ENCODE measurements at places on chromosomes 12 and 14.

DNA sequence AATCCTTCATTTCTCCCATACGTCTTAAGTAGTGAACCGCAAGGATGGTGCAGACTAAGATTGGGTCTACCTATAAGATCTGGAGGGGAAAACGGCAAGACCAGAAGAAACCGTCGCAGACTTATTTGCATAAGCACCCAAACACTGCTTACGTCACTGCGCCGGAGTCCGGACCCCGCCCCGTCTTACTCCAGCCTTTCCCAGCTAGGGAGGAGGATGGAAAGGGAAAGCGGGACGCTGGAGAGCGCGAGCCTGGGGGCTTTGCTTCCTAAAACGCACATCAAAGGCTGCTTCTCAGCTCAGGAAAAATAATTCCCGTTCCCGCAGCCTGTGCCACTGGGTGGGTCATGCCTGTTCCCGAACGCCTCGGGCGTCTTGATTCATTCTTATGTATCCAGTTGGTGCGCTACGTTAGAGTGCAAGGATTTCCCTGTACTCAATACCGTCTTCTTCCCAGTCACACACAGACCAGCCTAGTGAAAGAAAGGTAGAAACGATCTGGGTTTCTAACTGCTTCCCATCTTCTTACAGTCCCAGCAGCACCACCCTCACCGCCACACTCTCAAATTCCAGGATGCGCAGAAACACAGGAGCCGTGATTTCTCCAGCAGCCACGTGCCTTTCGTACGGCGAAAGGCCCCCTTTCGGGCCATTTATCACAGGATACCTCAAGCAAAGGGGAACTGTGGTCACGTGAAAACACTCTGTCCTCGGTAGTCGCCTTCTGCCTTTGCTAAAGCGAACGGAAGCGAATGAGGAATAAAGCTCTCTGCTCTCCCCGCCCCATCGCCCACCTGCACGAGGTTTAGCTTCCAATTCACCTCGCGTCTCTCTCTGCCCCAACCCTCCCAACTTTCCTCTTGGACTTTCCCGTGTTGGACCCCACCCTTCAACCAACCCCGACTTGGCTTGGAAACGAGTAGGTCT is 1.1 kb downstream of the SLC6A15 start:
- DNase-seq, result no peak

- DNase-seq, result peak; percentile 72
These were observed 70.7 kb downstream of the RASSF8 start for GRCh38 chr12:26028953-26029735.

- DNase-seq, result no peak
These were observed 23.6 kb downstream of the NR1H4 start for GRCh38 chr12:100497105-100497795.

DNA sequence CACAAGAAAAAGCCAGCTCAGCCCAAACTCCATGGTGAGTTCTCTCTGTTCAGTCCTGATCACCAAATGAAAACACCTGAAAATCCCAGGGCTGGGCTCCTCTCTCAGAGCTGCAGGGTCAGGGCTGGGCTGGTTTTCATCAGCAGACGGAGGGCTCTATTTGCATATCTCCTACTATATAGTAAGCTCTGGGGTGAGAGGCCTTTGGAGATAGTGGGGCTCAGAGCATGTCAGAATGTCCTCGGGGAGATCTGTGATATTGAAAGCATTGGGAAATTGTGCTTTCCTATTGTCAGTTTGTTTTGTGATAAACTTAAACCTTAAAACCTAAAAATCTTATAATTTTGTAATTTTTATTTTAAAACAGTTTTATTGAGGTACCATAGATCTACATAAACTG is 742.6 kb downstream of the TMEM121 start:
- no peak for DNase-seq

DNA sequence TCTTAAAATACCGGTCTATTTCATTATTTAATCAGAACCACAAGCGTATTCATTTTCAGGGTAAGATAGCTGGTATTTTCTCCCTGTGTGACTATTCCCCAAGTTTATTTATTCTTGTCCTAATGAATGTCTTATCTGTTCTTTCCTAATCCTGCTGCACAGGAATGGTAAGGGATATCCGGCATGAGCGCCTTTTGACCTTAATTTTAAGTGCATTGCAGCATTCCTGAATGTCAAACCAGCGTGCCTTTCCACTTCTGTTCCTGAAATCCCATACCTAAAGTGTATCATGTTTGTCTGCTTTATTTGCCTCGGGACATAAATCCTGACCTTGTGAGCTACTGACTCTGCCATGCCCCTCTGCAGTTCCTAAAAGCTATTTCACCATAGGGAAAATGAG is 1713.2 kb upstream of the FLRT2 start:
- DNase-seq, result no peak

- DNase-seq, result no peak
These were observed 23.0 kb downstream of the SFSWAP start for GRCh38 chr12:131733874-131734273.

DNA sequence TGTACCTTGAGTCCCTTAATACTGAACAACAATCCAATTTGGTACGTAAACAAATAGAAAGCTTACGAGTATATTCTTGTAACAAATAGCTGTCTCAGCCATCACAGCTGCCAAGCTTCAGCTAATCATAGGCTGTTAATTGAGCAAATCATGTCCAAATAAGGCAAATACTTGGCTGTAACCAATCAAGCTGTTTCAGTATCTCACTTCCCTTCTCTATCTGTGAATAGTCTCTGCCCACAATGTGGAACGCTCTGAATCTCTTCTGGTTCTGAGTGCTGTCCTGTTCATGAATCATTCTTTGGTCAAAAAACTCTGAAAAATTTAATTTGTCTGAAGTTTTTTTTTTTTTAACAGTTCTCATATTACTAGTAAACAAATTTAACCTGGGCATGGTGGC is 5.8 kb upstream of the NEMF start:
- DNase-seq, result peak; percentile 58

- no peak for DNase-seq
These were observed 3.6 kb downstream of the FNTB start for GRCh38 chr14:64990296-64990695.

- DNase-seq, result no peak
These were observed 25.6 kb upstream of the CABP1 start for GRCh38 chr12:120614848-120615247.

DNA sequence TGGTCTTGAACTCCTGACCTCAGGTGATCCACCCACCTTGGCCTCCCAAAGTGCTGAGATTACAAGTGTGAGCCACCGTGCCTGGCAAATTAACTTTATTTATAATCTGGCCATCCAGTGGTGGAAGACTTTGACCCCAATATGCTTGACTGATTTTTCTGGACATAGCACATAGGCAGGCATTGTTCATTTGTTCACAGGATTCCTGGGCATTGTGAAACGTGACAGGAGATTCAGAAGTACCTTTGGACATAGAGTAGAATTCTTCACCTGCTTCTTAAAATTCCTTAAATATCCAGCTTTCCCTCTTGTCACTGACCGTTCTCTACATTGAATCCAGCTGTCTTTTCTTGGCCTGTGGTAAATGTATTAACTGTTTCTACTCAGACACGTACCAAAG is 103.1 kb downstream of the SCN8A start:
- no peak for DNase-seq

- DNase-seq, result no peak
These were observed 22.8 kb downstream of the TMEM63C start for GRCh38 chr14:77204459-77204771.

- no peak for DNase-seq
These were observed 21.3 kb upstream of the RBM19 start for GRCh38 chr12:113987261-113988063.

DNA sequence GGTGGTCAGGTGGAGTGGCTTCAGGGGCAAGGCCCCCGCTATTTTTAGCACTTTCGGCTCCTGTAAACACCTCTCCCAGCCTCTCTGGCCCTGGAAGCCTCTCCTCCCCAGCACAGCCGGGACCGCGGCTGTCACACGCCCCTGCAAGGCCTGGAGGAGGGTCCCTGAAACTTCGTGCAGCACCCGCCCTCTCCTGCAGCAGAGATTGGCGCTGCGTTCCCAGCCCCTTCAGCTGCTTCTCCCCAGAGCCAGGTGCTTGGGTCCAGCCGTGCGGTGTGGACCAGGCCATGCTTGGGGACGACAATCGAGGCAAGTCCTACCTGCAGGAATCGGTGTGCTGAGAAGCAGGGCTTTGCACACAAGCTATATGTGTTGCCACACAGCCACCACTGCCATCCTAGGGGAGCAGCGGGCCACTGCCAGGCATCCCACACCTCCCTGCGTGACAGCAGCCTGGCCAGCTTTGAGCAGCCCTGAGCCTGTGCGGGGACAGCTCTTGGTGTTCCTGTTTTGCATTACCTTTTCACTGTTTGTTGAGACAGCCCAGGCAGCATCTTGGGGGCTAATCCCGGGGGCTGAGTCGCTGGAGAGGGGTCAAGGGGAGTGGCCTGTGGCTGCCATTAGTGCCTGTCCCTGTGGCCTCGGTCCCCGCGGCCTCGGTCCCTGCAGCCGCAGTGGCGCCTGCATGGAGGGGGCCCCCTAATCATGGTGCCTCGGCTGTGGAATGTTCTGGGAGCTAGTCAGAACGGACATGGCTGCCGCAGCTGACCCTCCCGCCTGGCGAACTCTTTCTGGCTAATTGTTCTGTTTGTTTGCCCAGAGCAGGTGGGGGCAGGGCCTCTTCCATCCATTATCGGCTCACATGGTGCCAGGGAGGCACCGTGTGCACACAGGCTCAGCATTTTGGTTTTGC is 27.6 kb upstream of the TRAF3 start:
- no peak for DNase-seq

- no peak for DNase-seq
These were observed 29.1 kb downstream of the IL31 start for GRCh38 chr12:122144885-122145284.

DNA sequence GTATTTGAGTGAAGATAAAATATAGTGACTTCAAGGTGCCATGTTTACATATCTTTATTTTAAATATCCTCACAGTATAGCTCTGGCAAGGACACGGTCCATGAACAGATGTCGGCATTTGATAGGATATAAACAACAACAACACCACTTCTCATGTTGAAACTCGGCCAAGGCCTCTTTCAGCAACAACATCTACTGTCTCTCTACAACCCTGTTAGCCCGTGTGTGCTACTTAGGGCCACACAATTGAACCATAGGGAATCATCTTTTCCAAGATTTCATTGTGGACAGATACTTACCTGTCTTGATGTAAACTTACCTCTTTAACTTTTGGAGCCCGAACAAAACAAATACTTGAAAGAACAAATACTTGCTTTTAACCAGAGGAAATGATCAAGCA is 168.7 kb upstream of the SSTR1 start:
- DNase-seq, result no peak

DNA sequence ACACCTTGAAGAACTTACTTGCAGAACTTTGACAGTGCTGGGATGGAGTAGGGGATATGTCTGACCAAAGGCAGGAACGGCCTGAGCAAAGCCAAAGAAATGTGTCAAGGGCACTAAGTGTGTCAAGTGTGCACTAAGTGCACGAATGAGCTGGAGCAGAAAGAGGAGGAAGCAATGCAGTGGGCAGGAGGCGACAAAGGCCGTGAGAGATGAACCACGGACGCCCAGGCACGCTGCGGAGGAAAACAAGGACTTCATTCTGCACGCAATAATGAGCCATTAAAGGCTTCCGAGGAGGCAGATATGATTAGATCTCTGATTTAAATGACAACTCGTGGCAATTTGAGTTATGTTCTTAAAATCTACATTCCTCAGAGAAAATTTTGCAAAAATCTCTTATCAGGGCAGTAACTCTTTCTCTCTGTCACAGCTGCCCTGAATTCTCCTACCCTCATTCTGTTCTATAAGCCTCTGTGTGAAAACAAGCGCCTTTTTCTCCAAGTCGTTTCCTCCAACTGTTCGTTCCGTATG is 25.3 kb downstream of the GRIN2B start:
- no peak for DNase-seq

- DNase-seq, result no peak
These were observed 275.4 kb downstream of the TRHDE start for GRCh38 chr12:72547573-72547972.

DNA sequence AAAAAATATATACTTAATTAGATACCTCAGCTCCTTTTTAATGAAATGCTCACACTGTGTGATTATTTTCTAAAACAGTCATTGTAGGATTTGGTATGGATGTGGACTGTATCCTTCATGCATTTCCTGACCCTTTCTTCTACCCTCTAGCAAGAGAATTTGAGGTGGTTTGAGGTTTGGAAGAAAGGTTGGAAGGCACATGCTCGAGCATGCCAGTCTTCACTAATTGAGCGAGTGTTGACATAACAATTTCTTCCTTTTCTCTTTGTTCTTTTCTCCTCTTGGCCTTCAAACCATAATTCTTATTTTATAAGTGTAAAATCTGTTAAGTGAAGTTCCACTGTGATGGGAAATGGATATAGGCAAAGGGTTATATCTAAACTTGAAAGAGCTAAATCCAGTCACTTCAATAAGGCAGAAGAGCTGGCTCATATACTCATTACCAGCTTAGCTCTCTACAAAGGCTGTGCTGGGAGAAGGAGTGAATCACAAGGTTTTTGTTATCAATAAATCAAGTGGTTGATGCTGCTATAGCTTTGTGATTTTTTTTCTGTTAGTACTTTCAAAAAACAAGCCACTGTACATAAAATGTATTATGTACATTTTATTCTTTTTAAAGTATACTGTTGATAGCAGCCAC is 16.2 kb upstream of the PTHLH start:
- no peak for DNase-seq

GRCh38 chr14:94152676-94153075 is 21.4 kb upstream of the PPP4R4 start:
- DNase-seq, result no peak

DNA sequence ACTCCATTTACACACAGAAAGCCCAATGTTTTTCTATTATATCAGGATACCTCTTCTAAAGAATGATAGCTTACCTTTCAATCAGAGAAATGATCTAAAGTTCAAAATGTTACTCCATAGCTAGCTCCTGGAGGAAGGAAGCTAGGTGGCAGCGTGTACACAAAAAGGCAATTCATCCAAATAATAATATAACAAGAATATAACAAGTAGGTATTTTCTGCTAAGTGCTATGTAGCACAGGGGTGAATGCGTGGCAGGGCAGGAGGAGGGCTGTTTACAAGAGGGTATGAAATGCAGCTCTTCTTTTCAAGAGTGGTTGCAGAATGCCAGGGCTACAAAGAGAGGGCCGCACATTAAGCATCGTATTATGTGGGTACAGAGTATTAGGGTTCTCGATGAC is 663 bp upstream of the SNAPC1 start:
- DNase-seq, result no peak

DNA sequence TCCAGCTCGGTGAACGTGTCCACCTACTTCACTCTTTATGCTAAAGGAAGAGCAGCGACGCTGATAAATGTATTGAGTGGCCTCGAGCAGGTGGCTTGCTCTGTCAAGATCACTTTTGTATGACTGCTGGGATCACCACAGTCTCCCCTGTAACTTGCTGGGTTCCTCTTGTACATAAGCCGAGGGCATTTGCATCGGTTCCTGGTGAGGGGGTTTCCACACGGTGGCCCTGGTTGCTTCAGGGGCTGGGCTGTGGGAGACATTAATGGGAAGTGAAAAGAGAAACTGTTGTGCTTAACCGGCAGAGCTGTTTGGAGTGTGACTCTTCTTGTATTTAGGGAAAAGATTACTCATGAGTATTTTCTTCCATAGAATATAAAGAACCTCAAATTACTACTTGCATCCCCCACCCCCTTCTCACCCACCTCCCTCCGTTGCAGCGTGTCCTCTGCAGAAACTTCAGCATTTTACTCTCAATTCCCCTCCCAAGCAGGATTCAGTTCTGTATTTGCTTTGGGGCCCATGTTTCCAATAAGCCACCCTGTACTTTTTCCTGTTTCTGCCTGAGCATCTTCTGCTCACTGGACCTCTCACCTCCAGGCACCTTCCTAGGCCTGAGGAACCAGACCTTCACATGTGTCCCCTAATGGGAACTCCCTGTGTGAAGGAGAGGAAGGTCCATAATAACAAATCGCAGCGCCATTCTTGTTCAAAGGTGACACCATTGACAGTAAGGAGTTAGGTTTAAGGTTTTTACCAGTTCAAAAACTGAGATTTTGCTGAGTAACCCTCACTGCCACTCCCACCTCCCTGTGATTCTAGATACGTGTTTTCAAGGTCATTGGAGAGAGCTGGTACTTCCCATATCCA is 187.0 kb downstream of the ETV6 start:
- DNase-seq, result peak; percentile 96
